Keratinocyte (primary cell): ENCODE measurements at places on chromosomes 6 and 20.

DNA sequence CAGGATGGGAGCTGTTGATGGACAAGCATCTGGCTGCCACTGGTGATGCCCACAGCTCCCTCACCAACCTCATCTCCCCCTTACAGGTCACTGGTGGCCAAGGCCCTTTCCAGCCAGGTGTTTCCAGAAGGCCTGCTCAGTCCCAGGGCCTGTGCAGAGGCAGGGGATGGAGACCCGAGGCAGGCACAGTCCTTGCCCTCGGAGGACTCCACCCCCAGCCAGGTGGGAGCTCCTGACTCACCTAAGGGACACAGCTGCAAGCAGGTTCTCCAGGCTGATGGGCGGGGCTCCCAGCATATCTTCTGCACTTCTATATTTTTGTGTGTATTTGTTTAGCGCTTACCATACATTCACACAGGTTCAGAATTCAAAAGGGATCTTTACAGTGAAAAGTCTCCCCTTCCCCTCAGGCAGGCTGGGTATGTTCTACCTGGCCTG, 17.4 kb downstream of the PRPH2 start:
- no peak overlapping the region for H3K4me3 ChIP-seq
- H3K36me3 ChIP-seq: no peaks in the 10 kb centered on the region
- no peaks in the 10 kb centered on the region for H3K27me3 ChIP-seq
- H3K4me1 ChIP-seq: peaks cover 17% of the 10 kb centered on the region
- no peak for DNase-seq

DNA sequence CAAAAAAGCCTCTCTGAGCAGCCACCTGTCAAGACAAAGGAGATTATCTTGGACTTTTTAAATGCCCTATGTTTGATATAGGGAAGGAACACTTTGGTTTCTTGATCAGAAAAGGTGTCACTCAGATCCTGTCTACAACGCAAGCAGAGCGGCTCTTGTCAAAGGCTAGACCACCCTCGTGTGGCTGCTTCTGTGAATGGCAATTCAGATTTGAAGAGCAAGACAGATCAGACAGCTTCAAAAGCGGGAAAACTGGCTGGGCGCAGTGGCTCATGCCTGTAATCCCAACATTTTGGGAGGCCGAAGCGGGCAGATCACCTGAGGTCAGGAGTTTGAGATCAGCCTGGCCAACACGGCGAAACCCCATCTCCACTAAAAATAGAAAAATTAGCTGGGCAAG, 10.1 kb upstream of the NXT1 start:
- no peak overlapping the region for H3K27ac ChIP-seq
- no peak overlapping the region for H3K4me3 ChIP-seq
- H3K4me1 ChIP-seq: no peaks in the 10 kb centered on the region
- DNase-seq: no peak

DNA sequence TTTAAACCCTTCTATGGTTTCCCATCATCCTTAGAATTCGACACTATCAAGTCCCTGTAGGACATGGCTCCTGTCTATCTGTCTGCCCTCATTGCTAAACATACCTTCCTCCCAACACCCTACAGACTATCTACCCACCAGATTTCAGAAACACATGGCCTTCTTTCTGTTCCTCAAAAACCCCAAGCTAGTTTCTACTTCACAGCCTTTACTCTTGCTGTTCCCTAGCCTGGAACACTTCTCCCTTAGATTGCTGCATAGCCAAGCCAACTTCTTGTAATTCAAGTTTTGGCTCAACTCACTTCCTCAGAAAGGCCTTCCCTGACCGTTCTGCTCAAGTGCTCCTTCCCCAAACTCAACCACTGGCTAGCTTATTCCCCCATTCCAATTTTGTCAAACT, 156.2 kb downstream of the BTBD9 start:
- no peak overlapping the region for H3K4me3 ChIP-seq
- H3K4me1 ChIP-seq: no peaks in the 10 kb centered on the region
- no peak overlapping the region for H3K27ac ChIP-seq
- no peak for DNase-seq
- H3K36me3 ChIP-seq: no peaks in the 10 kb centered on the region

DNA sequence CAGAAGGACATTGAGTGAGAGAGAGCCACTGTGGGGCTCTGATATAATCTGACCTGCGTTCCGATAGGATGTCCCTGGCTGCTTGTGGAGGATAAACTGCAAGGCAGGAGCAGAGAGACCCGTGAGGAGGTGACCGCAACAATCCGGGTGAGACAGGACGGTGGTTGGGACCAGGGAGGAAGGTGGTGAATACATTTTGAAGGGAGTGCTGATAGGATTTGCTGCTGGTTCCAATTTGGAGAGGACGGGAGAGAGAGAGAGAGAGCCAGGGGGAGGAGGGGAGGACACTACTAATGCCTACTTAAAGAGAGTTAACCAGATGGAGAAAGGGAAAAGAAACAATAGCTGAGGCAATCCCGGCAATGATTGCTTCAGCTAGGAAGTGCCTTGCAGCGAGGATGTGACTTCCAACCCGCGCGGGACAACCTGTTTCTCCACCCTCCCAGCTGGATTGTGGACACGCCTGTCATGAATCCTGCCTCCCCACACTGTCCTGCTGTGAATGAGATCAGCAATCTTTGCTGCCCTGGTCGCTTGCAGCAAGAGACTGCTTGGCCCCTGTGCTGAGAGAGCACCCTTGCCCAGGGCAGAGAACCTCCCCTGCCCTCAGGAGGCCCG, 199.0 kb upstream of the KCNG1 start:
- DNase-seq: no peak
- no peaks in the 10 kb centered on the region for H3K27me3 ChIP-seq
- H3K4me1 ChIP-seq: peaks cover 8% of the 10 kb centered on the region
- H3K27ac ChIP-seq: no peak overlapping the region

GRCh38 chr20:58647162-58647795, 3.8 kb upstream of the STX16 start:
- no peak for DNase-seq
- no peaks in the 10 kb centered on the region for H3K36me3 ChIP-seq
- H3K27ac ChIP-seq: no peak overlapping the region
- H3K27me3 ChIP-seq: no peaks in the 10 kb centered on the region
- no peak overlapping the region for H3K4me3 ChIP-seq
- peaks cover 13% of the 10 kb centered on the region for H3K4me1 ChIP-seq

DNA sequence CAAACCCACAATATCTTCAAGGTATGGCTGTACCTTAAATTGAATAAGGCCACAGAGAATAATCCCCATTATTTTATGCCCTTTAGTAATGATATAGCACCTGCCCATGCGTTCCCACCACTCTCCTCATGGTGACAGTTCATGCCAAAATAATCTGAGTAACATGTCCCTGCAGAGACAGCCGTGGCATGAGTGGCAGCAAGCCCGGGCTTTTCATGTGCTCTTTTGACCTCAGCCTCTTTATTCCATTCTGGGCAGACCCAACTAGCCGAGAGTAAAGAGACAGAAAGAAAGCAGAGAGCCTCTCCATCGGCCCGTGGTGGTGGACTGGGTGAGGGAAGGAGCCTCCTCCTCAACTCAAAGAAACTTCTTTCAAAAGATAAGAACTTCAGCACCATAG, 19.9 kb upstream of the POPDC3 start:
- H3K36me3 ChIP-seq: no peaks in the 10 kb centered on the region
- H3K27ac ChIP-seq: no peak overlapping the region
- peaks cover 8% of the 10 kb centered on the region for H3K4me1 ChIP-seq
- H3K4me3 ChIP-seq: no peak overlapping the region

- no peak overlapping the region for H3K4me3 ChIP-seq
- no peaks in the 10 kb centered on the region for H3K36me3 ChIP-seq
- no peaks in the 10 kb centered on the region for H3K27me3 ChIP-seq
- peaks cover 7% of the 10 kb centered on the region for H3K4me1 ChIP-seq
- DNase-seq: no peak
These were observed 12.8 kb upstream of the ZNF217 start for GRCh38 chr20:53606364-53606985.
